ENCODE measurements at places on chromosomes 7 and 10.

- no peak for DNase-seq
These were observed 108.9 kb downstream of the DNAH11 start for GRCh38 chr7:21651697-21652096.

GRCh38 chr10:22681783-22682183 lies 32.6 kb downstream of the PIP4K2A start:
- no peak for DNase-seq

DNA sequence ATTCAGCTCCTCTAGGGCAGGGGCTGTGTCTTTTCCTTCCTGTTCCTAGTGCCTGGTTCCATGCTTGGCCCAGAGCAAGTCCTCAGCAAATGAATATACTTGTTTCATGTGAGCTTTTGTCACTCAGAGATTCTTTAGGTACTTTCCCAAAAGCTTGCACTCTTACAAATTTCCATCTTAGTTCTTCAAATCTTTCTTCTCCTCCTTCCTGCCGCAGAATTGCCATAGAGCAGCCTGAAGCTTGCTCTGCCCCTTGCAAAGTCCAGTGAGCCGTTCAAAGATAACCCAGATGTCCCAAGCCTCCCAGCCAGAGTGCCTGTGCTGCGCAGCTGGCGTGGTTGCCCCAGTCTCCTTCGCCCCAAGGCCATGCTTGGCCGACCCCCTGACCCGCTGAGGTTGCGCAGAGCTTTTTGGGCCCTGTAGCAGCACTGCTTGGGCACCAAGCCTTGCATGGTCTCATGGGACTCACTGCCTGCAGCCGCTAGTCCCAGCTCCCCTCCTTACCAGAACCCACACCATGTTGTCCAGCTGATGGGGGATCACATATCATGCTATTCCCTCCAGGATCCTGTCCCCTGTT lies 20.7 kb downstream of the CHST3 start:
- no peak for DNase-seq

- peak; percentile 9 for DNase-seq
These were observed 130.3 kb upstream of the POT1 start for GRCh38 chr7:125059861-125060456.

DNA sequence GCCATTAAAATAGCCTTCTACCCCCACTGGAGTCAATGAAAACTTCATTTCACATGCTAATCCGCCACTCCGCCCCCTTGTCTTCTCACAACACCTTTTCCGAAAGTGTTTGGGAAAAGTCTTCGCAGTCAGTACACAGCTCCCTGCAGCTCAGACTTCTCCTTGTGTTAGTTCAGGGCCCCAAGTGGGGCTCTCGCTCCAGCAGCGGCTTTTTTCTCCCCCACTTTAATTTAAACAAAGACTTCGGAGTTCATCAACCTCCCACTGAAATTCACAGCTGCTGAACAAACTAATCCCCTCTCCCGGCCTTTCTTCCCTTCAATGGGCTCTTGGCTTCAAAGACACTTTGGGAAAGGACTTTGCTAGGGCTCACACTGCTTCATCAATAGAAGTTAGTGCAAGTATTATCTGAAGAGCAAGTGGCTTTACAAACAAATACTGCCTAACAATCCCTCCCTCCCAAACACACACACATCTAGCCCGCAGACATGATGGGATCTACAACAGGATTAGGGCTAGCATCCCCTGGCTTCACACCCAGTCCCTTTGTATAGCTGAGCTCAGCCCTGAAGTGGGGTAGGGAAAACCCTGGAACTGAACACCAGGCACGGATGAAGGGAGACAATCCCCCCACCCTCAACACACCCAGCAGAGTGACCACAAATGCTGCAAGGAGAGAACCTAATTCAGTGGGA lies 23.1 kb downstream of the WNT8B start:
- DNase-seq, result no peak

- no peak for DNase-seq
These were observed 56.3 kb upstream of the SFMBT2 start for GRCh38 chr10:7467031-7467667.

DNA sequence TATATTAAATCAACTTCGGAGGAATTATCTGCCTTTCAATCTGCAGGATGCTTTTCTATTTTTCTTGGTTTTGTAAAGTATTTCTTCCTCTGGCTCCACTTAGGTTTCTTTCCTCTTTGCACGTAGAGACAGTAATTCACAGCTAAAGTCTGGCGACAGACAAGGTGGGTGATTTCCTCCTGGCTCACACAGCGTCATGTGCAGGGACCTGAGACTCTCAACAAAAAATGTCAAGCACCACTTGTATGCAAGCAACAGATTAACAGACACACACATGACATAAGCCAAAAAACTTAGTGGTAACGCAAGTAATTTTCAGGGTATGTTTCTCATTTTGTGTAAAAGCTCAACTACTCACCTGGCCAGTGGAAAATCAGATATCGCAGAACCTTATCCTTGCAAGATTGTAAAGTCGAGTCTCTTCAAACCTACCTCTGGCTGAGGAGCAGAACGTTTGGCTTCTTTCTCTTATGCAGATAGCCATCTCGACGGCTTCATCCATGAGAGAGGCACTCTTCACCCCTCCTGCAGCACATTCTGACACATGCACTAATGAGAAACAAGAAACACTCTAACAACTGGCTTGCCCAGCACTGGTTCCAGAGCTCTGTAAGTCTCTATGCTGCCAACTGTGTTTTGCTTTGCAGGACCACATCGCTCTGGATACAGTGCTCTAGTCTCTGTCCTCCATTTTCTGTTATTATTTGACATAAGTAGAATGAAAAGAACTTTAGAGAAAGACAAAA lies 188.0 kb downstream of the CDCA7L start:
- no peak for DNase-seq

GRCh38 chr7:89994483-89994882 lies 159.8 kb upstream of the STEAP1 start:
- no peak for DNase-seq

- peak; percentile 64 for DNase-seq
These were observed 38.6 kb downstream of the CLRN3 start for GRCh38 chr10:127853868-127854768.

- DNase-seq, result no peak
These were observed 20.0 kb downstream of the TWIST1 start for GRCh38 chr7:19097165-19098055.

DNA sequence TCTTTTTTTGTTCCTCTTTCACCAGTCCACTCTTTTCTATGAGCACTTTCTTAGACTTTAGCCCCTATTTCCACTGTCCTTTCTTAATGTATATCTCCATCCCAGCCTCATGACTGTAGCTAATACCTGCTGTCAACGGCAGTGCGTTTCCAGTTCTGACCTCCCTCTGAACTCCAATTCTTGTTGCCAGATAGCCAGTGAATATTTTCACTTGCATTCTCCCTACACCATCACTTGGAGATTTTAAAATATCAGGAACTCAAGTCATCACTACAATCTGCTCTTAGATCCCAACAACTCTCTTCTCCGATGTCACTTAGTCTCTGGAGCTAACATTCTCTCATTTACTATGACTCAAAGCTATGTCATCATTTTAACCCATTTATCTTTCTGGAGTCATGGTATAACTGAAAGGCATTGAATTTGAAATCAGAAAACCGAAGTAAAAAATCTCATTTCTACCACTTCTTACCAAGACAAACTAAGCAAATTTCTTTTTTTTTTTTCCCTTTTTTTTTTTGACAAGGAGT lies 5.1 kb upstream of the SLC16A12 start:
- no peak for DNase-seq

DNA sequence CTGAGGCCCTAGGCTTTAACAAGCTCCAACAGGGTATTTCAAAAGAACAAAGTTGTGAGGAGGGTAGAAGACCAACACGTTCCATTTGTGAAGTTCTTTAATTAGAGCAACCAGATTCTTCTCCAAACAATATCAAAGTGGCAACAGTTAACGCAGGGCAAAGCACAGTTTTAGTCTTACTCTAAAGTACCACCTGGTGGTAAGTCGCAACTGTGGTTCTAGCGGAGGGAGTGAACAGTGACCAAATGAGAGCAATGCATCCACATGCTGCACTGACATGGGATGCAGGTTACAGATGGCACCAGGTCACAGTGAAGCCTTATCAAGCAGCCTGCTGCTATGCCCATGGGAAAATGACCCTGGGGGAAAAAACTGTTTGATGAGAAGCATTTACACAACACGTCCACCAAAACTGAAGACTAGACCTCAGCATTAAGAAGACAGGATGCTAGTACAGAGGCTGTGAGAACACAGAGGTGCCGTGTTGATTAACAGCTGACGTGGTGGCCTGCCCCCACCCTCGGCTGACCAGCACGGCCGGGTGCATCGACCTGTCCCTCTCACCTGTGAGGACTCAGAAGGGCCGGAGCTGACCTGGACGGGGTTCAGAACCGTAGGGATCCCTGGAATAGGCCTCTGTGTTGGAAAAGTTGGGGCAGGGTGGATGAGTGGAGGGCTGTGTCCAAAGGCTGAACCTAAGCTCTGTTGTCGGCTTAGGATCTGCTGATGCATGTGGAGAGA lies 211.2 kb downstream of the GLI3 start:
- no peak for DNase-seq

DNA sequence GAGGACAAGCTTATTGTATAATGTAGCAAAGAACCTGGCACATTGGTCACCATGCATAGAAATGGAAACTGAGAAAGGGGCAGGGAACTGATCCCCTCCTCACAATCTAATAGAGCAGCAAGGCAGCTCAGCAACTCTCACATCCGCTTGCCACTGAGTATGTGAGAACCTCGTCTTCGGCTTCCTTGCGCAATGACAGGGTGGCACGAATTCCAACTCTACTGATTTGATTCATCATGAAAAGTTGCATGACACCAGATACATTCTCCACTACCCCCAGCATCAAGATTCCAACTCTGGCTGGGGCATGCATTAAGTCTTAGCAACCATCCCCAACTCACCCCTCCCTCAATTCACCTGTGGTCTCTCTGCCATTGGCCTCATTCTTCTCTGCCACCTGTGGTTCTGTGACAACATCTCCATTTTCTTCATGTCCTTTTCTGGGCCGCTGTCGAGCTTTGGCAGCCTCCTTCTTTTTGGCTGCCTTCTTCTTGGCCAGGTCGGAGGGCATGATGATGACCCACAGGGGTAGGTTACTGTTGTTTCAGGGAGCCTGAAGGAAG lies 976 bp downstream of the ABCF2 start:
- DNase-seq, result no peak

GRCh38 chr10:30500963-30501504 lies 67.0 kb downstream of the MAP3K8 start:
- DNase-seq, result no peak

- DNase-seq, result no peak
These were observed 195.3 kb downstream of the PPP1R9A start for GRCh38 chr7:95102662-95103061.

GRCh38 chr10:7410862-7411670 lies at the start of gene SFMBT2:
Gene SFMBT2, minus strand, starts transcription at chr10:7411034. Its CDS starts 29,136 bp downstream, at chr10:7381898.
- peak; percentile 94 for DNase-seq

GRCh38 chr10:70584366-70584765 lies 18.2 kb downstream of the PRF1 start:
- no peak for DNase-seq

DNA sequence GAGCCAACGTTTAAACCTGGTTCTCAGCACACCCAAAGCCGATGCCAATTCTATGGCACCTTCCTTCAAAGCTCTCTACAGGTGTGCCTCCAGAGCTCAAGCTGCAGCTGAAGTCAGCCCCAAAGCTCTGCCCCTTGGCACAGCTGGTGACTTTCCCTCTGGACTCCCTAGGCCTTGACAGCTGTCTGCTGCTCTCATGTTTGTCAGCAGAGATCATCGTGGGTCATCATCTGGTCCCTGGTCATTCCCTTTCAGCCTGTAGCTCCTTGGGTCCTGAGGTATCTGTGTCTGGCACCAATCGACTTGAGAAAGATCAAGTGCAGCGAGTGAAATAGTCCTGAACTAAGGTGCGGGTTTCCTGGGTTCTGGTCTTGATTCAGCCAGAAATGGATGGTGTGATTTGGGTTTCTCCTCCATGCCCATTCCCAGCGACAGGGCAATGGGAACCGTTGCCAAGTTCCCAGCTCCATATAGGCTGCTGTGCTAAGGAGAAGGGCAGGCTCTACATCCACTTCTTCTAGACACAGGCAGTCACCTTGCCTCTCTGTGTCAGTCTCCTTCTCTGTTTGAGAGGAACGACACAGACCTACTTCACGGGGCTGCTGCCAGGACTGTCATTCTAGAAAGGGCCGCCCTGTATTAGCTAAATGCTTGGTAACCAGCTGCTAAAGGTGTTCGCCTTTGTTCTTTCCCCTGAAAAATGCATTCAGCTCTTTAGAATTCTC lies 3.6 kb downstream of the PKD1L1 start:
- no peak for DNase-seq

DNA sequence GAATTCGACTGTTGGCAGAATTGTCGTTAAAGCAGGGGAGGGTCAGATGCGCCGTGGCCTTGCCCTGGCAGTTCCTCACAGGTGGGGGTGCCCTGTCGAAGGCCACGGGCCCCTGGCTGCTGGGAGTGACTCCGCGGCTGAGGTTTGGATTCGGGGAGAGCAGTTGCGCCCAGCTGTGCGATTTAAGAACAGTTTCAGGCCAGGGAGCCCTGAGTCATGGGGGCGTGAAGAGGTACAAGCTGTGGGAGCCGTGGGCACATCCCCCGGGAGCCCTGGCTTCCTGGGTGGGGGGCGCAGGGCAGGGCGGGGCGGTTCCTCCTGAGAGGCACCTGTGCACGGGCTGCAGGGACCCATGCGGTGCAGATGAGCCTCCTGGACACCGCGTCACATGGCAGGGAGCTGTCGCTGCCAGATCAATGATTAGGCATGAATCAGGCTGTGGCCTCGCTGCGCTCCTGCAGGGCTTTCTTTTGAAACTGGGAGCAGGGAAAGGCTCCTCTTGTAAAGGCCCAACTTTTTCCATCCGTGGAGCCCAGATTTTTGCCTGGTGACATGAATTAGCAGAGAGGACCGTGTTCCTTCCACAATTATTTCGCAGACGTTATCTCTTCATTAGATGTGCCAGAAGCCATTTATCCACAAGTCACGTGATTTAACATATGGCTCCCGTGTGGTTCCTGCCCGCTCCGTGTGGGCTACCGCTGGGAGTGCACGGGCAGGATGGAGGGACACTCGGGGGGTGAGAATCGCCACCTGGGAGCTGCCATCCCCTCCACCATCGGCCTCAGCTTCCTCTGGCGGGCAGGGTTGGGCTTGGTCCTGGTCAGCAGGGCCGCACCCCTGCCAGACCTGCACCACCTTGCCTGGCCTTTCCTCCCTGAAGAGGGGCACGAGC lies 918 bp downstream of the PWWP2B start:
- no peak for DNase-seq

DNA sequence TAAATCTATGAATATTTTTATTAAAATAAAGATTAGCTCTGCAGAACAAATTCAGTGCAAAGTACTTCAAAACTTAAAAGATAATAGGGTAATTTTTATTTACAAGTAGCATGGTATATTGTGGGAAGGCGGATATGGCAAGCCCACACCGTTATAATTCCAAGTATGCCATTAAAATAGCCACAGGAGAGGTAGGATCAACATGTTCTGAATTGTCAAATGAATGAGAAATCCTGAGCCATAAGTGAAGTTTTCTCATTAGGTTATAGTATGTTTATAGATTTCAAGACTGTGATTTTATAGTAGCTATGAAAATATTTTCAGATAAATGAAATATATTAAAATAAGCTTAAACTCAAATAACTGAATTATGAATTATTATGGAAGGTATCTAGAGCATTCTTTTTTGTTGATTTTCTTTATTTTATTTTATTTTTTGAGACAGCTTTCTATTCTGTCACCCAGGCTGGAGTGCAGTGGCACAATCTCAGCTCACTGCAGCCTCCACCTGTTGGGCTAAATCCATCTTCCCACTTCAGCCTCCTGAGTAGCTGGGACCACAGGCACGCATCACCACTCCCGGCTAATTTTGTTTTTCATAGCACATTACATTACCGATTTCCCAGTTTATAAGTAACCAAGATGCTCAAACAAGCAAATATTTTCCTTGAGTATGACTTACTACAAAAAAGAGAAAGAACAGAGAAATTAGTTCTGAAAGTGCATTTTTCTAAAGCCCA lies 956.6 kb downstream of the GATA3 start:
- no peak for DNase-seq
